ENCODE measurements at places on chromosomes 7 and 10.

DNA sequence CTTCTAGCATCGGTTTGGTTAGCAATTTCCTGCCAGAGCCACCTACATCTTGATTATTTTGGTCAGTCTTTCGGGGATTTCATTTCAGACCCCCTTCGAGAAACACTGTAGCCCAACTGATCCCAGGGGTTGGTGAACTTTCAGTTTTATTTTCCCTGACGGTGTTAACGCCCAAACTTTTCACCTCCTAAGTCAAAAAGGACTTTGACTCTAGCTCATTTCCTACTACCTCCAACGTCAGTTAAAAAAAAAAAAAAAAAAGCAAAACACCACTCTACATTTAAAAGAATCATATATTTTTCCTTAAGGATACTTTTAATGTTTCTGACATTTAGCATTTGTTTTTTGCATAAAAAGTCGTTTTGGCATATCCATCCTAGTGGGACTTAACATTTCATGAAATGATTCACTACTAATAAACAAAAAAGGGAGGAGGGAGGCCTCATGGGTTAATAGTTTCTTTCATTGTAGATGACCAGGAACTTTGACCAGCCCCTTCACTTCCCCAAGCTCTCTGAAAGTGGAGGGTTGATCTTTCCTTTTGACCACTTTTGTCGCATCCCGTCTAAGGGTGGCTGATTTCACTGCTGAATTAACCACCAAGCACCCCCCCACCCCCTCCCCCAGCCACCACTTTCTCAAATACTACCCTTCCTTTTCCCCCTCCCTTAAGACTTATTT lies 764 bp upstream of the TCF7L2 start:
- no peak for DNase-seq

DNA sequence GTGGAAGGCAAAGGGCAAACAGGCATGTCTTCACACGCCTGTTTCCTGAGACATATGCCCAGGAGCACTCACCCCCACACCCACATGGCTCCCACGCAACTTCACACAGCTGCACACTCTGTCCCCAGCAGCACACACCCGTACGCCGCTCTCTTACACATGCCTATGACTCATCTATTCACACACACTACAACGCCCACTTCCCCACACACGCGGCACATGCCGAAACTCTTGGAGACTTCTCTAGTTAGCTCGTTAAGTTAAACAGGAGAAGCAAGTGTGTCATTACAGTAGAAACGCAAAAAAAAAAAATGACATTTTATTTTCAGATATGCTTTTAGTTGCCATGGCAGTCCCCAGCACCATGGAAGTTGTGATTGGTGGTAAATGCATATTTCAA lies 6.7 kb downstream of the CALN1 start:
- no peak for DNase-seq

DNA sequence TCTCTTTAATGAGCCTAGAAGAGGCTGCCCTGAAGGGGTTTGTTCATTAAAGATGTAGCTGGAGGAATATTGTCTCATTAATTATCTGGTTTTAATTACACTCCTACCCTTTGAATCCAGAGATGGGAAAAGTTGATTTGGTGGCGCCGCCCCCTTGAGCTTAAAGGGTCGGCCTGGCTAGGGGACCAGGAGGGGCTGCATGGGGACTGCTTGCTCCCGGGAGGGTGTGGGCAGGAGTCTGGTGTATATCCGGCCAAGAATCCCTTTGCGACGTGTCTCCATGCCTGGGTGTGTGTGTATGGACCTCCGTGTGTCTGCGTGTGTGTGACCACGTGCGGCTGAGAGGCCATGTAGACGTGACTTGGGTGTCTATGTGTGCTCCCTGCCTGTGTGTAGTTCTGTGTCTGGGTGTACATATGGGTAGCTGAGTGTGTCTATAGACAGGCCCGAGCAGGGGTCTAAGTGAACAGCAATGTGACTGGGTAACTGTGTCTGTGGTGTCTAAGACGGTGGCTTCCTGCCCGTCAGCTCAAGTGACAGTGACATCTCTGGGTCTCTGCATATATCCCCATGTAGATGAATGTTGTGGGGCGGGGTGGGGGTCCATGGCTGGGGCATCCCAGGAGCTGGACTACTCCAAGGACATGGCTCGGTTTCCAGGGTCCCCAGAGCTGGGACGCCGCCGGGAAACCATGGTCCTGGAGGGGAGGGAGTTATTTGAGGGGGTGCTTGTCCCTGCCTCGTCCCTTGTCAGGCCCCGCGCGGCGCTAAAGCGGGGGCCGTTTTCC lies 10.7 kb downstream of the LBX1 start:
- no peak for DNase-seq

DNA sequence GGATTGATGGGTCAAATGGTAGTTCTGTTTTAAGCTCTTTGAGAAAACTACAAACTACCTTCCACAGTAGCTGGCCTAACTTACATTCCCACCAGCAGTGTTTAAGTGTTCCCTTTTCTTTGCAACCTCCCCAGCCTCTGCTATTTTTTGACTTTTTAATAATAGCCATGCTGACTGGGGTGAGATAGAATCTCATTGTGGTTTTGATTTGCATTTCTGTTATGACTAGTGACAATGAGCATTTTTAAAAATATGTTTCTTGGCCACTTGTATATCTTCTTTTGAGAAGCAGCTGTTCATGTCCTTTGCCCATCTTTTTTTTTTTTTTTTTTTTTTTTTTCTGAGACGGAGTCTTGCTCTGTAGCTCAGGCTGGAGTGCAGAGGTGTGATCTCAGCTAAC lies 155.2 kb upstream of the BMPER start:
- no peak for DNase-seq

Data from AG04450 (cell line).